Natural killer cell (primary cell): ENCODE measurements at places on chromosomes 5 and 9.

- DNase-seq, result no peak
These were observed 45.7 kb downstream of the DPYSL3 start for GRCh38 chr5:147464211-147464610.

DNA sequence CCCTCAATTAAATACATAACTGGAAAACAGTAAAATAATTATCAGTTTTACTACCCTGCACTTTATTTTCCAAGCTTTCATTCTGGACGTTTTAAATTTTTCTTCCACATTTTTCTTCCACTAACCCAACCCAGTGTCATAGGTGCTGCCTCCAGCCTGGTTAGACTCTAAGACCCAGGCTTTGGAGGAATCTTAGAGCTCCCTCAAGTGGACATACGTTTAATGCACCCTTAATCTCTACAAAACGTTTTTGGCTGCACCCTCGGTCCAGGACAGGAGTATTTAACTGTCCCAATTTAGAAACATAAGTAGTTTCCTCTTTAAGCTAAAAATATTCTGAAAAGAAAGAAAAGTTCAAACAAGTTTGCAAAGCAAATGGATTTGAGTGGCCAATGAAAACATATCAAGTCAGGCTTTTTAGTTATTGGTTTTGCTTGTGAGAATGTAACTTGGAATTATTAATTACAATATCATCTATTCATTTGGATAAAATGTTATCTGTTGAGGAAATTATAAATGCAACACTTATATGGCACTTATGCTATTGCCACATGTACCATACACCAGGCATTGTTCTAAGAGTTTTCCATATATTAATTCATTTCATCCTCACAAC is 38.9 kb downstream of the CDH6 start:
- DNase-seq, result no peak

GRCh38 chr5:117065161-117065560 is 490.5 kb upstream of the SEMA6A start:
- no peak for DNase-seq

GRCh38 chr5:102196481-102196880 is 99.6 kb downstream of the SLCO4C1 start:
- no peak for DNase-seq

GRCh38 chr9:96430377-96430776 is 12.2 kb upstream of the ZNF367 start:
- no peak for DNase-seq

DNA sequence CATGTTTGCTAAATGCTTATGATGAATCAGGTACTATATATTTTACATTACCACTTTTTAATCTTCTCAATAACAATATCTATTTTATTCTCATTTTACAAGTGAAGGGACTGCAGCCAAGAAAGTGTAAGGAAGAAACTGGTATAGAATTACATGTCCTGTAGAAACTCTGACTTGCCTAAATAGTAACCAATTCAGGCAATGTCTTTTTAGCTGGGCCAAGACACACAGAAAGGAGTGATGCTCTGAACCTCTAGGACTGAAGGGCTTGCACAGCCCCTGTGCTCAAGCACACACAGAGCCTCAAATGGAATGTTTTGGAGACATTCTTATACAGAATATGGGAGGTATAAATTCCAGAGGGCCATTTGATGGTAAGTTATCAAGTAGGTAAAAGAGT is 286.4 kb upstream of the TNC start:
- no peak for DNase-seq

DNA sequence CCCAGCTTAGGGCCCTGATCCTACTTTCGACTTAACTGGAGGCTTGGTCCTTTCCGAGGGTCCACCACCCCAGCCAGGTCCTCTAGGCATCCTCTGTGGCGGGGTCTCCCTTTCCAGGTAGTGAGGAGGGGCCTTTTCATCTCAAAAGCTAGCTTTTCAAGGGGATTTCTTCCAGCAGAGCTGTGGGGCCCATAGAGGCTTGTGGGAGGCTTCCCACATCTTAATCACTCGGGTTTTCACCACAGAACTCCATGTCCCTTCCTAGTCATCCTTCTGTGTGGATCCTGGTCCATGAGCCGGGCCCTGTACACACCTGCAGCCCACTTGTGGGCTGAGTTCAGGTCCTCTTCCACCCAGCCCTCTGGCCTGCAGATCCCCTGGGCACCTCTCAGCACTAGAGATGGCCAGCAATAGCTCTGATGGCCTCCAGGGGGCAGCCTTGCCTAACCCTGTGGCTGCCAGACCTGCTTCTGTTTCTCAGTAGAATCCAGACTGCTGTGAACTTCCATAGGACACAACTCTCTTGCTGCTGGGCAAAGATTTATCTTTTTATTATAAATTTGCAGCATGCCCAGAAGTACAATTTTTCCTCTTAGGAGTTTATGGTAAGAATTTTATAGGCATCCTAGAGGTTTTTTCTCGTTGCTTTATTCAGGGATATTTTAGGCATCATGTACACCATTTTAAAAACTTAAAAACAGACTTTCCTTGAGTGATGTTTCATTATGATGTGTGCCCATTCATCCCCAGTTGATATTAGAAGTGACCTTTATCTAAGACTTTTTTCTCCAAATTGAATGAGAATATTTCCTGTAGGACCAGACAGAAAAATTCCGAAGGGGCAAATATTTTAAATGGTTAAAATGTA is 208.9 kb downstream of the TRIO start:
- peak; percentile 82 for DNase-seq

GRCh38 chr5:1515311-1515920 is 8.3 kb downstream of the LPCAT1 start:
- no peak for DNase-seq
